ENCODE measurements at places on chromosomes 12 and 14.

- DNase-seq: no peak
These were observed 98.3 kb downstream of the RTN1 start for GRCh38 chr14:59772233-59772632.

DNA sequence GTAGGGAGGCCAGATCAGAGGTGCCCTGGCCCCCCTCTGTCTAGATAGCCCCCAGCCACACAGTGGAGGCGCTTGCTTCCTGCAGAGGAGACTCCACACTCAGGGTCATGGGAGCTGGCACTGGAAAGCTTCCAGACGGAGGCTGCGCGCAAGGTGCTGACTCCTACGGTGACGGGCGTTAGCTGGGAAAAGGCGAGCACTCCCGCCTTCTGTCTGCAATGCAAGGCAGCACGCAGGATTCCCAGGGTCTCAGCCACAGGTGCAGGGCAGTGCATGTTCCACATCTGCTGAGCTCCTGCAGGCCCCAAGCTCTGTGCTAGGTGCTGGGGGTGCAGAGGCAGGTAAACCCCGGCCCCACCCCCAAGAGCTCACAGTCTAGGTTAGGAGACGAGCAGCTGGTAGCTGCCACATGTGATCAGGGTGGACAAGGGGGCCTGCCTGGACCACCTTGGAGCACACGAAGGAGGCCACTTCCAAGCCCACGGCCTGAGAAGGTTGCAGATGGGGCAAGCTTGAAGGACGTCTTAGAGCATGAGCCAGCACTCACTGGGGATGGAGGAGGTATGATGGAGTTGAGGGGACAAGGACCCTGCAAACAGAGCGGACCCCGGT lies 310.9 kb upstream of the DIO3 start:
- DNase-seq: no peak

DNA sequence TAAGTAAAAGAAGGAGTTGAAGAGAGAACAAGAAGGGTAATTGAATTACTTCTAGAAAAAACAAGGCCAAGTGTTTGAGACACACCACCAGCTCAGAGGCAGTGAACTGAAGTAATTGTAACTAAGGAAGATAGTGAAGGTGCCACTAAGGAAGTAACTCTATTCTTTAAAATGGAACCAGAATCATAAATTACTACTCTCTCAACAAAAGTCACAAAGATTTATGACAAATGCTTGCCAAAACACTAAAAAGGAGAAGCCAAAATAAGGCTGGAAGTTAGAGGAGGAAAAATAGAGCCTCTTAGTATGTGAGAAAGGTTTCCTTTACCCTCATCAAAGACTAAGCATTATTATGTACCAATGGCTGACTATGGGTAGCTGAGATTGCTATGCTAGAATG lies 208.5 kb downstream of the MDGA2 start:
- DNase-seq: no peak

DNA sequence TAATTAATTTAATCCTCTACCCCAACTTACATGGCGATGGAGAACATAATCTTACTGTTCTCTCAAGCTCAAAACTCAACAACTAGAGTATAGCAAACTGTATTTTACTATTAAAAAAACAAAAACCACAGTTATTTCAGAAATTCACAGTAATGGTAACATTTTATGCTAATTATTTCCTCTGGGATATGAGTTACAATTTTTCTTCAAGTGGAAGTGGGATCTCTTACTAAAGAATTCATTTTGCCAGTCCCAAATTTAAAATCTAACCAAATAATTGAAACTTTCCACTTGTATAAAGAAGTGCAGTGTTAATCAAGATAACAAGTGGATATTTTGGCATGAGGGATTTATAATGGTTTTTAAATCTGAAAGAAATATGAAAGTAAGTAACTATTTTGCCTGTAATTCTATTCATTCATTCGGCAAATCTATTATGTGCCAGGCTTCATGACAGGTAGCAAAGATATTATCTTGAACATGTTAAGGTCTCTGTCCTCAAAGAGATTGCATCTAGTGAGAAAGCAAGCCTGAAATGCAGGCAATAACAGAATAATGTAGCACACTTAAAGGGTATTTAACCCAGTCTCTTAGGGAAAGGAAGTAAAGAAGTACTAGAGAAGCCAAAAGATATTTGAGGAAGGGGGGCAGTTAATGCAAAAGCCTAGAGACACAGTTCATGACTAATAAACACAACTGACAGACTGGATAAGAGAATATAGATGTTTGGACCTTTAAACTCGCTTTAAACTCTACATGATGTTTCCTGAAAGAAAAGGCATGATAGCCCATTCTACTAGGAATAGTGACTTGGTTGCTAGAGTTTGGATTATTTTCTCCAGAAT lies 44.0 kb downstream of the TAOK3 start:
- DNase-seq: no peak

DNA sequence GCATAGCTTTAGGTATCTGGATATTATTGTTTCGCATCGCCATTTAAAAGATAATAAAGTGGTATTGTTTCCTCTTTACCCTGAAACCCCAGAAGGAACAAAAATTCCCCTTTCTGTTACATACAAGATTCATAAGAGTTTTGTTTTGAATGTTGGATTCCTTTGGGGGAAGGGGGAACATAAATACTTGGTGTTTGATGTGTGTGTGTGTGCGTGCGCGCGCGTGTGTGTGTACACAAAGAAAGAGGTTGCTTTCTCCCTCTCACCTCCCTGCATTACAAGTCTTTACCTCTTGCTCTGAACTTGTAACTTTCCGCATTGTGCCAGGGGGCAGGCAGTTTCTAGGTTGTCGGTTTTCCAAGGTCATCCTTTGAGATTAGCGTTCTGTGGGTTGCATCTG lies 76.4 kb downstream of the GPATCH2L start:
- DNase-seq: no peak

All from NCI-H1417 treated with DMSO at 0.1 percent for 48 hours (cell line).